ENCODE measurements at places on chromosomes 2 and 18.
A peak's percentile ranks its signal among the peaks of the same experiment; 100 is the strongest.

DNA sequence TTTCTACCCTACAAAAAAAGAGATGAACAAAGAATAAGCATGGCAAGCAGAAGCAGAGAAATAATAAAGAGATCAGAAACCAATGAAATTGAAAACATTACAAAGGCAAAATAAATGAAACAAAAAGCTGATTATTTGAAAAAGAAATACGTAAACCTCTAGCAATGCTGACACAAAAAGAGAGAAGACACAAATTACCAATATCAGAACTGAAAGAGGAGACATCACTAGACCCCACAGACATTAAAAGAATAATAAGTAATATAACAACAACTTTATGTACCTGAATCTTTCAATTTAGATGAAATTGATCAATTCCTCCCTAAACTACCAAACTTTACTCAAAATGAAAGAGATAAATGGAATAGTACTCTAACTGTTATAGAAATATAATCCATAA is 75.9 kb downstream of the TMEM163 start:
- DNase-seq = no peak

GRCh38 chr2:182477774-182478173 is 50.9 kb upstream of the PDE1A start:
- DNase-seq = no peak

DNA sequence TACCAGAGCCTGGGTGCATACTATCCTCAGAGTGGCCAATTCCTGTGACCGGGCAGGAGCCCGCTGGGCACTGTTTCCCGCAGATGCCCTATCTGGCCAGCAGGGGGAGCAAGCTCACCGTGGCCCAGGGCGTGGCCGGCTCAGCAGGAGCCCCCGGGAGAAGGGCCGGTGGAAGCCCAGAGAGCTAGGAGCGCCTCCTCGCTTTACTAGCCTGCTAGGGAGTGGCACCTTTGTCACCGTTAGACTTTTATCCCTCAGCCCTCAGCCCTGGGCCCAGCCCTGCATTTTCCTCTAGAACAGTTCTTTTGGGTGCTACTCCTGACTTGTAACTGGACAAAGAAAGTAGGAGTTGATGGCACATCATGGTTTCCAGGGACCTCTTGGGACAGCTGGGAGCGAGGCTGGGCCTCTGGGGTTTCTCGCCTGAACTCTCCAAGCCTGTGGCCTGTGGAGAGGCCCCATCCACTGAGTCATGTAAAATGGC is 24.0 kb downstream of the TMEM177 start:
- peak; percentile 44 for DNase-seq

DNA sequence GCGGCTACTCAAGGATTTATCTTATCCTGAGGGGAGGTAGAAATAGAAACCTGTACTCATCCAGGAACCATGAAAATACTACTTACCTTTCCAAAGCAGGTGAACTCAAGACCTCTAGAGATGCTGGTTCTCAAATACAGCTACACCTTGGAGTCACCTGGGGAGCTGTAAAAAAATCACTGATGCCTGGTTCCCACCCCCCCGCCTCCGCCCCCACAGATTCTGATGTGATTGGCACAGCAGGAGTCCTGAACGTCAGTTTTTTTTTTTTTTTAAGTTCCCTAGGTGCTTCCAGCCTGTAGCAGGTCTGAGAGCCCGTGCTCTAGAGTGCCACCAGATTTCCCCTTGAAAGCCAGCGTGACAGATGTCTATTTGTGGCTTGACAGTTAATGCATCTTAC is 113.6 kb downstream of the MRO start:
- DNase-seq = no peak

DNA sequence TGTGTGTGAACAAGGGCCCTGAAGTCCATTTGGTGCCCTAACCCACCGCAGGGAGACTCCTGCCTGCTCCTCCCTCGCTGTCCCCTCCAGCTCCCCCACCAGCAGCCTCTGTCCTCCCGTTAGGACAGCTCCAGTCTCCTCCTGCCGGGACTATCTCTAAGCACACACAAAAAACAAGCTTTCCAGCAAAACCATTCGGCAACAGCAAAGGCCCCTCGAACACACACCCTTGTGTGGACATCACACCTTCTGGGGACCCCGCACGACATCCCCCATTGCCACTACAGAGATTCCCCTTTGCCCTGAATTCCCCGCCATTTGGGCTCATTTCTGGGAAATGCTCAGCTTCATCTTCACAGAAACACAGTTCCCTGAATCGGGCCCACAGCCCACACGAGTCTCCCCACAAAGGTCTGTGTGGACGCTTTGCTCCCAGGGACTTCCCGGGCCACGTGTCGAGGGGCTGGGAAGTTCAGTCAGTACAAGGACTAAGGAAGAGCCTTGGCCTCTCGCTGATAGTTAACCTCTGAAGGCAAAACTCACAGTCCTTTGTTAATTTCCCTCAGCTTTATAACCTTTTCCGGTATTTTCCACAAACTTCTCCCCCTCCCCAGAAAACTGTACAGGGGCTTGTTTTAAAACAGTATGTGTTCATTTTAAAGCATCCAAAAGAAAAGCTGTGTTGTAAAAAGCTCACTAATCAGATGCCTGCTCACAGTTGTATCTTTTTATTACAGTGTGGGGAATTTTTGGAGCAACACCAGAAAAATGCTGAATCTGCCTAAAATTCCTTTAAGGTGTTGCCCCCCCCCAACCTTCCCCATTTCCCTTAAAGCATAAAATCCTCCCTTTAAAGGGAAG is 25.9 kb downstream of the SMAD7 start:
- no peak for DNase-seq

DNA sequence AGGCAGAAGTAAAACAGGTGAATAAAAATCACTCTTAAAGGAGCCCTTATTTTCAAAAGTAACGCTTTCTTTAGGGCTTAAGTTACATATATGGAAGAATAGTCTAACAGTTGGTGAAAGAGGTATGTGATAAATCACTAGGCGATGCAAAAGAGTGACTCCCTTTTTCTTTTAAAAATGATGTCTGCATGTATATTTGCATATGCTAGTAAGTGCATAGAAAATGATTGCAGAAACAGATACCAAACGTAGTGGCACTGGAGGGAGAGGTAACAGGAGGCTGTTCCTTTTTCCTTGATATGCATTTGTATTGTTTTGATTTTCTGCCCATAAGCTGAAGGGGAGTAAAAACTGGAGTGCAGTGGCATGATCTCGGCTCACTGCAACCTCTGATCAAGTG is 158.3 kb downstream of the PRPF40A start:
- no peak for DNase-seq

- no peak for DNase-seq
These were observed 72.2 kb downstream of the LNPK start for GRCh38 chr2:175929850-175930249.

DNA sequence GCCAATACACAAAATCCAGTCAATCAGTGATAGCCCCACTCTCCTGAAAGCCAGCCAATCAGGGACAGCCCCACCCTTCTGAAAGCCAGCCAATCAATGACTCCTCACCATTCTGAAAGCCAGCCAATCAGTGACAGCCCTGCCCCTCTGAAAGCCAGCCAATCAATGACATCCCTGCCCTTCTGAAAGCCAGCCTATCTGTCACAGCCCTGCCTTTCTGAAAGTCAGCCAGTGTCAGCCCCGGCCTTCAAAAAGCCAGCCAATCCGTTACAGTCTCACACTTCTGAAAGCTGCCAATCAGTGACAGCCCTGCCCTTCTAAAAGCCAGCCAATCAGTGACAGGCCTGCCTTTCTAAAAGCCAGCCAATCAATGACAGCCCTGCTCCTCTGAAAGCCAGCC is 95.9 kb upstream of the HDAC4 start:
- DNase-seq = no peak

GRCh38 chr18:67109535-67109934 is 407.0 kb downstream of the DSEL start:
- no peak for DNase-seq

DNA sequence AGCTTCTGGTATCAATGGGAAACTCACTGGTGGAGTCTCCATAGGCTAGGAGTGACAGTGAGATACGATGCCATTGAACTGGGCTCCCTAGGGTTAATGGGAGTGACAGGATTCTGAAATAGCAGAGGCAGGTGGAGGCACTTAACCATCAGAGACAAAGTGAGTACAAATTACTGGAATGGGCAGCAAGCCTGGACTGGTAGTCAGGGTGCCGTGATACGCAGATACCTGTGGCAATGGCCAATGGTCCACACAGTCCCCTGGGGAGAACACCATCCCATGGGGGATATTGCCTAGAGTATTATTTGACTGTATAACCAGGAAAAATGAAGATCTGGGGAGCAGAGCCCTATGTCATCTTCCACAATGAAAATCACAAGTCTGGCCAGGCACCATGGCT is 17.3 kb downstream of the CHCHD5 start:
- DNase-seq = no peak

- no peak for DNase-seq
These were observed 176.5 kb upstream of the SALL3 start for GRCh38 chr18:78803104-78803503.

- no peak for DNase-seq
These were observed 34.2 kb downstream of the ASXL2 start for GRCh38 chr2:25844089-25844488.

GRCh38 chr2:9141091-9141667 is 65.4 kb upstream of the ASAP2 start:
- no peak for DNase-seq

DNA sequence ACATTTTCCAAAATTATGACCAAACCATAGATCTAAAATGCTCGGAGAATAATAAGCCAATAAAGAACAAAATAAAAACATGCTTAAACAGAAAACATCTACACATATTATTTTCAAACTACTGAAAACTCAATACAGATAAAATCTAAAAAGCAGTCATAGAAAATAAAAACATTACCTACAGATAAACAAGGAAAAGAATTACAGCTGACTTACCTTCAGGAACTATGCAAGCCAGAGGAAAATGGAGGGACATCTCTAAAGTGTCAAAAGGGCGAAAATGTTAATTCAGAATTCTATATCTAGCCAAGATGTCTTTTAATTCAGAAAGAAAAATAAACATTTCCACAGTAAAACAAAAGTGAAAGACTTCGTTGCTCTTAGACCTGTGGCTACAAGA is 112.9 kb upstream of the GYPC start:
- DNase-seq = no peak

GRCh38 chr18:58239879-58240278 is 195.9 kb downstream of the NEDD4L start:
- DNase-seq = no peak

DNA sequence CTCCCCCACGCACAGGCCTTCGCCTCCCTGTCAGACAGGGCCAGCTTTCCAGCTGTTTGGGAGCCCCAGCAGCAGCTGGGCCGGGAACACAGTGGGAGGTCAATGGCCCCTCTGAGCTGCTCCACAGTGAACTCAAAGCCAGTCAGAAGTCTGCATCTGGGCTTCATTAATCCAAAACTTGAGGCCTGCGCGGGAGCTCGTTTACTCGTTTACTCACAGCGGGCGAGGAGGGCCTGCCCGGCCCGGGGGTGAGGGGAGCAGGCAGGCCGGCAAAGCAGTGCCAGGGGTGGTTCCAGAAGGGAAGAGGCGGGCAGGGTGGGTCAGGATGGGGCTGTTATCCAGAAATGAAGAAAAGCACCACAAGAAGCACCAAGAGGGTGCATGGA is 36.8 kb upstream of the SEMA4C start:
- no peak for DNase-seq

GRCh38 chr18:6024745-6025248 is 129.5 kb upstream of the TMEM200C start:
- no peak for DNase-seq

- DNase-seq = no peak
These were observed 34.8 kb upstream of the SPATA3 start for GRCh38 chr2:230961091-230961491.
